ENCODE measurements at places on chromosomes 3 and 15. TPM values are rescaled to one million over a fixed set of nuclear protein-coding genes. Genes with fewer than 3 reads are reported as not detected.

GOLGA8K gene
- 0.23 TPM for total RNA-seq

INKA1 gene
- total RNA-seq, result 5.7 TPM

PLIN1 gene
- 0.15 TPM for total RNA-seq

PLA2G4D gene
- not detected for total RNA-seq

EFHB gene
- 0.23 TPM for total RNA-seq

KLF15 gene
- total RNA-seq, result 2.6 TPM

CAPN3 gene
- total RNA-seq, result 0.60 TPM

ZBBX gene
- not detected for total RNA-seq

CASR gene
- not detected for total RNA-seq

LIPC gene
- 3.2 TPM for total RNA-seq

EPHB1 gene
- 0.59 TPM for total RNA-seq

CRABP1 gene
- not detected for total RNA-seq

DLL4 gene
- under 0.01 TPM for total RNA-seq

CNTN4 gene
- 0.12 TPM for total RNA-seq

ALAS1 gene
- 34.0 TPM for total RNA-seq

FAM81A gene
- not detected for total RNA-seq

PLSCR5 gene
- total RNA-seq, result not detected

CCDC191 gene
- 1.4 TPM for total RNA-seq

SAMD7 gene
- not detected for total RNA-seq

PRR20G gene
- total RNA-seq, result not detected

HES1 gene
- total RNA-seq, result 24.2 TPM

KBTBD8 gene
- total RNA-seq, result 4.7 TPM

IL20RB gene
- total RNA-seq, result 0.53 TPM

GOLGA6L26 gene
- not detected for total RNA-seq

GPR27 gene
- 0.08 TPM for total RNA-seq

EHHADH gene
- total RNA-seq, result 3.2 TPM

SERINC4 gene
- total RNA-seq, result not detected
